A172 (cell line): ENCODE measurements at places on chromosomes 6 and 20. TPM values are rescaled to one million over a fixed set of nuclear protein-coding genes. Genes with fewer than 3 reads are reported as not detected.

DNA sequence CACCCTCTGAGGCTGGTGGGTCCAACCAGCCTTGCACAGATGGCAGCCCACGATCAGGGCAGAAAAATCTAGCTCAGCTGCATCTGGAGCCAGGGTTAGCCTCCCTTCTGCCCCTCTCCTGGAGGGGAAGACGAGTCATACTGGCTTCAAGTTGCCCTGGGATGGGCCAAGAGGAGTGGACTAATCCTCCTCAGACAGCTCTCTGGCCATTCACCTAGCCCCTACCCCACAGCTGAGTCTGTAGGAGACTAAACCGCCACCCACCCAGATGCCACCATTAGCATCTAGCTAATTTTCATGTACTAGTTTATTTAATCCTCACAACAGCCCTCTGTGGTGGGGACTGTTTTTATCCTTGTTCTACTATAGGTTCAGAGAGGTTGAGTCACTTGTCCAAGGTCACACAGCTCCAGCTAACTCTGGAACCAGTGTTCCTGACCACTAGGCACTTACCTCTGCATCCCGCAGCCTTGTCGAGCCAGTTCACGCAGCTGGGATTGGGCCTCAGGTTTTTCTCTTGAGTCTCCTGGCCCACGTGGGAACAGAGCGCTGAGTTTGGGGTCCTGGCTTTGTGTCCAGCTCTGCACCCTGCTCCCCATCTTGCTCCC lies 48.5 kb upstream of the CCDC167 start:
- DNase-seq, result no peak

GRCh38 chr20:45366631-45367030 lies 3.7 kb downstream of the SYS1 start:
- no peak for DNase-seq

DNA sequence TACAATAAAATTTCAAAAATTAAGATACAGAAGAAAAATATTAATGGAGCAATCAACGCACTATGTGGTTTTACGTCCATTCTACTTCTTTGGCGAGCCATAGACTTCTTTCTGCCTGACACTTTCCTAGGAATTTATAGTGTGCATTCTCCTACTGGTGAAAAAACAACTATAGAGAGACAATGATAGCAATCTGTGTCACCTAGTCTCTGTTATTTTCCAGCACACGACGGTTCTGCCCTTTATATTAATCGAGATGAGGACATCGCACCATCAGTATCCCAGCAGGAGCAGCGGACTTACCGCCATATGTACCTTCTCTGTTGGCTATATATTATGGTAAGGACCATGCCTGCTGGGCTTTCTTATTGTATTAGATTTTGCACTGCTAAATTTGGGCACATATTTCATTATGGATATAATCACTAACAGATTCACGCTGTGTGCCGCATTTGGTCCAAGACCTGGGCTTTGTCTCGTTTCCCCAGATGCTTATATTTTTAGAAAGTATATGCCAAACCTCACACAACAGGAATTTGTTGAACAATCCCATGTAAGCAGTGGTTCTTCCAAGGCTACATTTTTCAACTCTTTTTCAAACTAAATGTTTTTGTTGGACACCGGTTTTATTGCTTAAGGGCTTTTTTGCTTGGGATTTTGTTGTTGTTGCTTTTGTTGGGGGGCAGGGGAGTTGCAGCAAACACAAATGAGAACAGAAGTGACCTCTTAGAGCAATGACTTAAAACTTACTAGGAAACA lies 166.4 kb downstream of the ADAT2 start:
- no peak for DNase-seq

SNAP91 gene
- not detected in 2 replicates for total RNA-seq

CDYL gene
- total RNA-seq, result 28.9 and 32.0 TPM in 2 replicates

DNA sequence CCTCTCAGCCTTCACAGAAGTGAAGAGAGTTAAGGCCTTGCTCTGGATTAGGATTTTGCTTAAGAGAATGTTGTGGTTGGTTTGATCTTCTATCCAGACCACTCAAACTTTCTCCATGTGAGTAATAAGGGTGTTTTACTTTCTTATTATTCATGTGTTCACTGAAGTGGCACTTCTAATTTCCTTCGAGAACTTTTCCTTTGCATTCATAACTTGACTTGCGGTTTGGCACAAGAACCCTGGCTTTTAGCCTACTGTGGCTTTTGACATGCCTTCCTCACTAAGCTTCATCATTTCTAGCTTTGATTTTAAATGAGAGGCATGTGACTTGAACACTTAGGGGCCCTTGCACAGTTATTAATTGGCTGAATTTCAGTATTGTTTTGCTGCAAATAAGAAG lies 166.1 kb upstream of the OPRM1 start:
- peak; percentile 29 for DNase-seq

C20orf204 gene
- 0.89 and 1.2 TPM in 2 replicates for total RNA-seq

- DNase-seq, result no peak
Measured at GRCh38 chr20:32158943-32159660, 48.4 kb downstream of the PLAGL2 start.

- no peak for DNase-seq
Measured at GRCh38 chr6:95501032-95501904, 76.1 kb upstream of the MANEA start.

DNA sequence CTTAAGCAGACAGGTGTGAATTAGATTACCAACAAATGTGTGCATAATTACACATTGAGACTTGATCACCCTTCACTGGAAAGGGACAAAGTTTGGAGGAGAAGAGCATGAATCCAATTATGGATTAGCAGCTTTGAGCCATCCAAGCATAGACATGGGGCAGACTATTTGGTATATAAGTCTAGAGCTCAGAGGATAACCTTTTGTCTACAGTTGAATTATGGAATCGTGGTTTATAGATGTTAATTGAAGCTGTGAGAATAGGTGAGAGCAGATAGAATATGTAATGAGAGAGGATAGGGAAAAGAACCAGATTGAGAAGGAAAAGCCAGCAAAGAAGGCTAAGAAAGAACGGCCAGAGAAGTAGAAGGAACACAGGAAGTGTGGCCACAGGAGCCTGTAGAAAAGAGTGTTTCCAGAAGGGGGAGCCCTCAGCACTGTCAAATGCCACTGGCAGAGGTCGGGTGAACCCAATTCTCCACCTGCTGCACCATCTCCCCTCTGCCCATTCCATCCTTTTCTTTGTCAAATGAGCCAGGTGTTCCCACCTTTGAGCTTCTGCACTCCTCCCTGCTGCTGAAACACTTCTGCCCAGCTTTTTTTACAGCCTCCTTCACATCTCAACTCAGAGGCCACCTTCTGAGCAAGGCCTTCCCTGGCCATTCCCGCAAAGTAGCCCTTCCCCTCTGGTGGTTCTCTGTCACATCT lies 7.3 kb downstream of the DNTTIP1 start:
- peak; percentile 72 for DNase-seq

GRCh38 chr20:45017281-45017680 lies 51.0 kb downstream of the STK4 start:
- DNase-seq, result no peak

- no peak for DNase-seq
Measured at GRCh38 chr20:50948132-50948785, 10.1 kb downstream of the DPM1 start.

- no peak for DNase-seq
Measured at GRCh38 chr6:128394167-128394566, 126.2 kb downstream of the PTPRK start.

- no peak for DNase-seq
Measured at GRCh38 chr6:108002365-108003221, 44.6 kb upstream of the SEC63 start.

DNA sequence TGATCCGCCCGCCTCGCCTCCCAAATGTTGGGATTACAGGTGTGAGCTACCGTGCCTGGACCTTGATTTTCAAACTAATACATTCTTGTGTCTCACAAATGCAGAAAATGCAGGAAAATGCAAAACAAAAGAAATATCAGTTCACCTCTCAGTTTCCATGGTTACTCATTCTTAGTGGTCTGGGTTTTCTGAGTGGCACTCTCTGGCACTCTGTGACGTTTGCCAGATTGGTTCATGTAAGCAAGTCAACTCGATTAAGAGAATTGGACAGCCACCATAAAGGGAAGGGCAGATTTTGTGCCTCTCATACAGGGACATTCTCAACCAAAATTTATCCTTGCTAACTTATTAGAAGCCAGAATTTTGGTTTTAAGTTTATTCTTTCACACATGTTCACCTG lies 8.6 kb downstream of the CMTR1 start:
- DNase-seq, result no peak

GRCh38 chr6:110999634-111000270 lies 17.9 kb downstream of the RPF2 start:
- DNase-seq, result peak; percentile 12

DNA sequence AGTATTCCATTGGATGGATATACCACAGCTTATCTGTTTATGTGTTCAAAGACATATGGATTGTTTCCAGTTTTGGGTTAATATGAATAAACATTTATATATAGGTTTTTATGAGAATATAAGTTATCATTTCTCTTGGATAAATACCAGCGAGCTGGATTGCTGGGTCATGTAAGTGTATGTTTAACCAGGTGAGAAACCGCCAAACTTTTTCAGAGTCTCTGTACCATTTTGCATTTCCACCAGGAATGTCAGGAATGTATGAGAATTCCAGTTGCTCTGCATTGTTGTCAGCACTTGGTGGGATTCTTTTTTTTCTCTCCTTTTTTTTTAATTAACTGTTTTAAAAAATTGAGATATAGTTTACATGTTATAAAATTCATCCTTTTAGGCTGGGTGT lies 52.1 kb downstream of the PHF20 start:
- peak; percentile 21 for DNase-seq

VNN1 gene
- 0.31 and 0.71 TPM in 2 replicates for total RNA-seq
